ENCODE measurements at places on chromosomes 2 and 18.

DNA sequence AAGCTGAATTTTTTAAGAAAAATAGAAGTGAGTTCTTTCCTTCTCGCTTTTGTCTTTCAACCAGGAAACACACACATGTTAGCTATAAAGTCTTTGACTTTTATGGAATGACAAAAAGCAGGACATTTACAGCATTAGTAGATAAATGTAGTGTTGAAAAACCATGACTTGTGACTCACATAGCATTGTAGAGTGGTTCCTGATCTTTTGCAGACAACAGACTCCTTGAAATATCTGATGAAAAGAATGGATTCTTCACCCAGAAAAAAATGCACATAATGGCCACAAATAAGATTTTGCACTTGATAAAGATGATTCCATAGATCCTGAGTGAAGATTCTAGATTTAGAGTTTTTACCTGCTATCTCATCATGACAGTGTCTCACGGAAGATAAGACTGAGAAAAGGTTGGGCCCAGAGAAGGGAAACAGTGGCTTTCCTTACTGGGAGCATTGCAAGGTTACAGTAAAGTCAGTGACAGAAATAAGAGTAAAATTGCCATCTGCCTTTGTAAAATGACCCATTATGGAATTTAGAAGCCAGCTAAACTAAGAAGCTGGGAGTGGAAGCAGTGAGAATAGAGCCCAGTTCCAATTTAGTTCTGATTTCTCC is 14.0 kb downstream of the SMARCAL1 start:
- DNase-seq = no peak

- no peak for DNase-seq
These were observed 317.5 kb downstream of the TMX3 start for GRCh38 chr18:68397241-68398035.

DNA sequence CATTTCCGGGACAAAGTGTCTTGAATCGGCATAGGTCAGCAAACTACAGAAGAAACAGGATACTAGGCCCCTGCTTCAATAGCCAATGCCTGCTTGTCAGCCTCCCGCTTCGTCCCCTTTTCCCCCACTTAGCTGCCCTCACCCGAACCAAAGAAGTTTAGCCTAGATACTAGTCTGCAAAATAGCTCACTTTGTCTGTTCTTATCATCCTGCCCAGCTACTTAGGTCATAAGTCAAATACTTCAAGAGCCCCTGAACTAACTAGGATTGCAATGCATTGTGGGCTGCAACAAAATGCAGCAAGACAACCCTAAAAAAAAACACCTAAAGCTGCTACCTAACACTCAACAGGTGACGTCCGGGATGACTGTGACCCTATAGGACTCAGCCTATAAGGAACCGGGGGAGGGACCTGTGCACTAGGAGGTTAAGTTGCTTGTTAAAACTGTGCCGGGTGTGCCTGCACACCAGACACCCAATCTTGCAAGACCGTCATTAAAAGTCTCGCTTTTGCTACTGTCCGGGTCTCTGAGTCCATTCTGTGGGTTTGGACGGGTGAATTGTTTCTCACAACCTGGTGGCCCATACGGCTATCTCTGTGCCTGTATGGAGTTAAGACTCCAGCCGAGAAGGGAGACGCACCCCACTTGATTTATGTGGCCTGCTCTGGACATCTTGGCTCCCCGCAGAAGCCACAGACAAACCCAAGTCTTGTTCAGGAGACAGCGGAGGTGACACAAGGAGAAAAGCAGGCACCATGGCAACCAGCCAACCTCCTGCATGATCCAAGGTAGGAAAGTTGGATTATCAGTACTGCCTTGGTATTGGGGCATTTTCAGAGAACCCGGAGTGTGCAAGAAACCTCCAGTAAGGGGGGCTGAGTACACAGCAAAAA is 105.9 kb downstream of the HIBCH start:
- no peak for DNase-seq

DNA sequence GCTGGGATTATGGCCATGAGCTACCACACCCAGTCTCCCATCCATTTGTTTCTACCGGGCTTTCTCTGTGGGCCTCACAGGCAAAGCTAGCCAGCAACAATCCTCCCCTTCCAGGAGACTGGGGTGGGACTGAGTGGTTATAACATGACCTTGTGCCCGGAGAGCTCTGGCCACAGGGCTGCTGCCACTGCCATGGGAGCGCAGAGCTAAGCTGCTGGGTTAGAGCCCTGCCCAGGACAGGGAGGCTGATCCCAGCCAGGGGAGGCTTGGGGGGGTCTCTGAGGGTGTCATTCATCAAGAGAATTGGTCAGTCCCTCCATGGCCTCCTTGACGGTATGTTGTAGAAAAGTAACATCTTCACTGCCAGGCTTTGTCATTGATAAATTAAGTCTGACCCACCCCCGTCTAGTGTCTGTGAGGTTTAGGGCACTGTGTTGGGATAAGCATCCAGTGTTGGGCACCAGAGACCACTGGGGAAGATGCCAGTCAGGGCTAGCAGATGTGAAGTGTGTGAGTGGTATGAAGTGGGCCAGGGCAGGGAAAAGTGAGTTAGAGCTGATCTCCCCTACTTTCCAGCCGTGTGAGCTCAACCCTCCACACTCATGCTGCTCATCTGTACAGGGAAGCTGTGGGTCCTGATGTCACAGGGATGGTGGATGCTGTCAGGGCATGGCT is 368.4 kb upstream of the HS6ST1 start:
- no peak for DNase-seq

DNA sequence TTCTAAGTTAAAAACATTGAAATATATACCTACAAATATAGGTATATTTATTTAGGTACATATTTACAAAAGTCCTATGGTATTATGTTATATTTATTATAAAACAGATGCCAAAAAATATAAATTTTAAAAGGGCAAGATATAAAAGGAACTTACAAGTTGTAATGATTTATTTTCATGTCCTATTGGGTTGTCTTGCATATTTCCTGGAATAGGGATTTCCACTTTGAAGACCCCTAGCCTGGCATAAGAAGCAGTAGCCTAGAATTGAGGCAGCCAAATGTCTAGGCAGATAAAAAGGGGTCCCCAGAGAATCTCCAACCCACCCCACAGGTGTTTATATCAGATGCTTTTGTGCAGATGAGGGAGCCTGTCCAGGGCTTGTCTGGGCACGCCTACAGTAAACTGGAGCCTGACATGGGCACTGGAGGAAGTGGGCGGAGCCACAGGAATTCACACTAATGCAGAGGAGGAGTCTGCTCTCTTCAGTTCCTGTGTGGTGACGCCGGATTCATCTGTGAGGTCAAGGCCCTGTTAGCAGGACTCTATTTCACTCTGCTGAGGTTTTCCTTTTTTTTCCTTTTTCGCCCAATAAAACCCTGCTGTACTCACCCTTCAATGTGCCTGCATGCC is 1088.9 kb upstream of the PIK3C3 start:
- no peak for DNase-seq

- DNase-seq = peak; percentile 80
These were observed 20.0 kb upstream of the RESP18 start for GRCh38 chr2:219352448-219353023.

DNA sequence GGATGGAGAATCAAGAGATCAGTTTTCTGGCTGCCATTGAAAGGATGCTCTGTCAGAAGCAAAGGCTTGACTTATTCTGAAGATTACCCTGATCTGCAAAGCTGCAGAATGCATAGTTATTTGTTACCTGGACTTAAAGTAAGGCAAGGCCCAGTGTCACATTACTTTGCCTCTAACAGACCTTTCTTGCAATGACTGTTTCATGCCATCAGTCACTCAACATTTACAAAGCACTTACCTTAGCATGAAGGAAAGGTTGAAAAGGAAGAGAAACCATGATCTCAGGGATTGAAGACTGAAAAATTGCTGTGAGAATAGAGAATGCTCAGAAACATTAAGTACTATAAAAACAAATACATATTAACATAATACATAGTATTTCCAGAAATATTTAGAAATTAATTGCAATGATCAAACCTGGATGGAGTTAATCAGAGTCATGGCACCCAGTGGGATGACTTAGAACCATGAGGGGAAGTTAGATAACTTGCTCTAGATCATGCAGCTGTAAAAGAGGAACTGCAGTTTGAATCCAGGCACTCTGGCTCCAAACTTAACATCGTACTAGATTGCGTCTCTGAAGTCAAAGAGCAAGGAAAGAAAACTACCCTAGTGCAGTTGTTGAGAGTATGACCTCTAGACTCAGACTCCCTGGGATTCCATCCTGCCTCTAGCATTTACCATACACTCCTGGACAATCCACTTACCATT is 26.5 kb upstream of the FAM117B start:
- DNase-seq = no peak

GRCh38 chr2:107385921-107386320 is 440.8 kb upstream of the RGPD4 start:
- DNase-seq = no peak

DNA sequence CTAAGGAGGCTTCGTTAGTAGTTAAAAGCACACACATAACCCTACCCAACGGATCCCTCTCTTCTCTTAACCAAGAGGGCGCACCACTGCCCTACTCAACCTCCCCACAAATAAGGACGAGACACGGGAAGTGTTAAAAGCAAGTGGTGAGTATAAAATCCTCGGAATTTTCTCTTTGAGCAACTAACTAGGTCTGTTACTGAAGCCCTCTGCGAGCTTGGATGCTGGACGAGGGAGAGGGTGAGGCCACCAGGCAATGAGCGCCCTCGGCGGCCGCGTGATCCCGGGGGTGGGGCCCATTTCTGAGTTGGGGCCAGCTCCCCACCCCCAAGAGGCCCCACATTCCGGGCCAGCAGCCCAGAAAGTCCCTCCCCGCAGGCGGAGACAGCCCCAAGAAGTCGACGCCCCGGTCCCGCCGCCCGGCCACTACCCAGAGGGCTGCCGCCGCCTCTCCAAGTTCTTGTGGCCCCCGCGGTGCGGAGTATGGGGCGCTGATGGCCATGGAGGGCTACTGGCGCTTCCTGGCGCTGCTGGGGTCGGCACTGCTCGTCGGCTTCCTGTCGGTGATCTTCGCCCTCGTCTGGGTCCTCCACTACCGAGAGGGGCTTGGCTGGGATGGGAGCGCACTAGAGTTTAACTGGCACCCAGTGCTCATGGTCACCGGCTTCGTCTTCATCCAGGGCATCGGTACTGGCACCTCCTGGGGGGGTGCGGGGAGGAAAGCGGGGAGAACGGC is at the start of gene CYBRD1:
CYBRD1 (plus strand) TSS at position 423 of the 736 bp plus-strand sequence; CDS start at position 495, 72 bp downstream.
- peak; percentile 67 for DNase-seq

DNA sequence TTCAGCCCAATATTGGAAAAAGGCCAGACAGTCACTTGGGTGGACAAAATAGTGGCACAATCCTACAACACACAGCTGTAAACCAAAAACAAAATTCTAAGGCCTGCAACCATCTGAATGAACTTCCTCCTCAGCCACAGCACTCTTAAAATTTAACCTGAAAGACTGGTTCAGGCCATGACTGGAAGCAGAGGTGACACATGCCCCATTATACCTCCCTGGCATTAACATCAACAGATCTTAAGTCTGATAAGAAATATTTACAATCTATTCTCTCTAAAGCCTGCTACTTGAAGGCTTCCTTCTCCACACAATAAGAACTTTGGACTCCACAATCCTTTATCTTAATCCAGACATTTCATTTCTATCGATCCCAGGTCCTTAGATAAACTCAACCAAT is 192.4 kb upstream of the LRP1B start:
- DNase-seq = no peak

- DNase-seq = no peak
These were observed 36.7 kb upstream of the NPC1 start for GRCh38 chr18:23623040-23623439.

DNA sequence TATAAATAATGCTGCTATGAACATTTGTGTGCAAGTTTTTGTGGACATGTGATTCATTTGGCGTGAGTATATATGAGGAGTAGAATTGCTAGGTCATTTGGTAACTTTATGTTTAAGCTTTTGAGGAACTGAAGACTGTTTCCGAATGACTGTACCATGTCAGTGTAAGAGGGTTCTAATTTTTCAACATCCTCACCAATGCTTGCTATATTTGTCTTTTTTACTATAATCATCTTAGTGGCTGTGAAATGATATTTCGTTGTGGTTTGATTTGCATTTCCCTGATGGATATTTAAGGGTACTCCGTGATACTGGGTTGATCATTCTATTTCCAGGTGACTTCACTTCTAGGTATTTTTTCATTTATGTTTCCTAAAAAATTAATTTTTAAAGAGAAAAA is 241.1 kb downstream of the BCL2 start:
- DNase-seq = no peak

DNA sequence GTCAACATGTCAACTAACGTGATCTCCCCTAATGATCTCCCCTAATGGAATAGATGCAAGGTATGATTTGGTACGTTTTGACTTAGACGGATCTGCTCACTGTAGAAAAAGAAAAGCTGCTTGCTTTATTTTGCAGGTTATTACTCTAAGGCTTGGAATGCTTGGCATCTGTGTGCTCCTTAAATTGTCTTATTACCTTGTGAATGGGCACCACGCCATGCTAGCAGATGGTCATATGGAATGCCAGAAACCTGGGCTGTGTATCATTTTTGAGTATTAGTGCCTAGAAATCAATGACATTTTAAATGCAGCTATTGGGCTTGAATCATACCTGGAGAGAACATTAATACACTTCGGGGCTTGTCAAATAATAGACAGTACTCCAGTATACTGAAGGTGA is 16.5 kb upstream of the FIGN start:
- no peak for DNase-seq

GRCh38 chr18:35436076-35436649 is 59.0 kb upstream of the ZNF396 start:
- no peak for DNase-seq

- DNase-seq = no peak
These were observed 69.8 kb downstream of the DHRS9 start for GRCh38 chr2:169139145-169139544.

- DNase-seq = no peak
These were observed 155.9 kb downstream of the FMNL2 start for GRCh38 chr2:152490686-152491455.

- DNase-seq = peak; percentile 43
These were observed 52.7 kb downstream of the ADD2 start for GRCh38 chr2:70715071-70715985.

GRCh38 chr18:5173646-5174045 is 23.4 kb downstream of the AKAIN1 start:
- DNase-seq = no peak

GRCh38 chr2:238585836-238586821 is 159.4 kb downstream of the ASB1 start:
- DNase-seq = no peak

- no peak for DNase-seq
These were observed 209.1 kb upstream of the ID2 start for GRCh38 chr2:8472545-8473323.

GRCh38 chr2:105872142-105872728 is 127.5 kb downstream of the NCK2 start:
- no peak for DNase-seq

DNA sequence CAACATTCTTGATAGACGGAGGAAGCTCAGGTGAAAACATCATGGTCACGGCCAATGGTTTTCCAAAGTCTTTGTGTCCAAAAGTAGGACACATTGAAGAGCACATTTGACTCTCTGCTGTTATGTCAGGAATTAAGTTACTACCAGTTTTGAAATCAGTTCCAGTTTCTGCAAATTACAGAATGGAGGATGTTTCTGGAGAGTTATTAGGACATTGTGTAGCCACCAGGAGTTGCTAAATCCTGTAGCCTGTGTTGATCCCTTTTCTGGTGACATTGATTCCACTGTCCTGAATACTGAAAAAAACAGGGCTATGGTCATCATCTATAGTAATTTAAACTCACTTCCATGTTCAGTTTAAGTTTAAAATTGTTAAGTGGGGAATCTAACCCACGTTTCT is 15.3 kb downstream of the UPP2 start:
- no peak for DNase-seq

Measured in ecto neural progenitor cell (in vitro differentiated cells).